ENCODE measurements at places on chromosomes 12 and 14. TPM values are rescaled to one million over a fixed set of nuclear protein-coding genes. Genes with fewer than 3 reads are reported as not detected.

PGF gene
- 0.17 TPM for total RNA-seq

MAX gene
- 113 TPM for total RNA-seq

APOF gene
- not detected for total RNA-seq

FOXN4 gene
- total RNA-seq: not detected

IL22 gene
- total RNA-seq: 1.4 TPM

AKAP6 gene
- total RNA-seq: 0.65 TPM

CLECL1 gene
- total RNA-seq: 8.5 TPM

SCYL2 gene
- 29.4 TPM for total RNA-seq

TAS2R46 gene
- total RNA-seq: 0.34 TPM

TMEM52B gene
- not detected for total RNA-seq

FIGNL2 gene
- 0.57 TPM for total RNA-seq

STYK1 gene
- total RNA-seq: 1.0 TPM

RTL1 gene
- not detected for total RNA-seq

ADAMTS20 gene
- not detected for total RNA-seq

CLEC1B gene
- total RNA-seq: not detected

PRICKLE1 gene
- not detected for total RNA-seq

DICER1 gene
- total RNA-seq: 59.4 TPM

RPGRIP1 gene
- total RNA-seq: not detected

WSCD2 gene
- not detected for total RNA-seq

OSBPL8 gene
- total RNA-seq: 87.2 TPM

RASAL1 gene
- total RNA-seq: 0.19 TPM

LHX5 gene
- not detected for total RNA-seq

NINJ2 gene
- total RNA-seq: 2.1 TPM

OTOGL gene
- not detected for total RNA-seq

DACT1 gene
- total RNA-seq: 0.48 TPM

CKAP4 gene
- total RNA-seq: 14.2 TPM

DHRS1 gene
- total RNA-seq: 7.8 TPM

RGS6 gene
- 0.13 TPM for total RNA-seq

TC2N gene
- 14.6 TPM for total RNA-seq

PPFIA2 gene
- not detected for total RNA-seq

NFE2 gene
- total RNA-seq: not detected

PTGER2 gene
- total RNA-seq: 49.7 TPM

CLEC4C gene
- not detected for total RNA-seq

SLC7A7 gene
- total RNA-seq: 0.21 TPM

BDKRB1 gene
- not detected for total RNA-seq

GPR135 gene
- 1.2 TPM for total RNA-seq

INSM2 gene
- total RNA-seq: not detected

C14orf132 gene
- 1.1 TPM for total RNA-seq

CLEC9A gene
- total RNA-seq: not detected

PZP gene
- not detected for total RNA-seq

KRT80 gene
- not detected for total RNA-seq

SMIM41 gene
- total RNA-seq: not detected

MMP19 gene
- total RNA-seq: not detected

TEX22 gene
- total RNA-seq: 0.99 TPM

CPNE6 gene
- total RNA-seq: not detected
